NAMALWA (cell line): ENCODE measurements at places on chromosomes 2 and 18.

DNA sequence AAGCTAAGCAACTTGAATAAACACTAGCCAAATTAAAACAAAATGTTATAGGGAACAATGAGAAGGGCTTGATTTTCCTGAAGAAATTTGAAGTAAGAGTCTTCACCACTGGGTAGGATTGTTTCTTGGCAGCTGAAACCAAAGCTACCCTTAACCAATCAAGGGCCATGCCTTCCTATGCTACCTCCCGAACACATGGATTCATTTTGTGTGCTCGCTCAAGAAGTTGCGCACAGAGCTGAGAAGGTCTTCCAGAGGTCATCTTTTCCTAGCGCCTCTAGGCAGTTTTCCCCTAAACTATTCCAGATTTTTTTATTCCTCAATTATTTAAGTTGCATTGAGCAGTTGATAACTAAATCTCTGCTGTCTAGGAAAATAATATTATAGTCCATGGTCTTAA lies 264.6 kb downstream of the RBM43 start:
- no peak for DNase-seq

DNA sequence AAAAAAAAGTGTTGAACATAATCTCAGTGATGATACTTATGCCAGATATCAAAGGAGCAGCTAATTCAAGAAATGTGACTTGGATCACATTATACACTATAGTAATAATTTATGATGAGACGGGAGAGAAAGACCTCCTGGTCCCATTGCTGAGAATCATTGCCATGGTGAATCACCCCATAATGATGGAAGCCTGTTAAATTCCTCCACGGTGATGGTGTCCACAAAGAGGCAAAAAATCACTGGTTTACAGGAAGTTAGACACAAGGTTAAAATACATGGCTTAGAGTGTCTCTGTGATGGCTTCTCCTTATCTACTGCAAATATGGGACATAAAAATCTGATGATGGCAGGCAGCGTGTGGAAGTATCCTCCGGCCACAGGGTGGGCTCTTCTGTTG lies 210.0 kb downstream of the CDH2 start:
- no peak for DNase-seq

DNA sequence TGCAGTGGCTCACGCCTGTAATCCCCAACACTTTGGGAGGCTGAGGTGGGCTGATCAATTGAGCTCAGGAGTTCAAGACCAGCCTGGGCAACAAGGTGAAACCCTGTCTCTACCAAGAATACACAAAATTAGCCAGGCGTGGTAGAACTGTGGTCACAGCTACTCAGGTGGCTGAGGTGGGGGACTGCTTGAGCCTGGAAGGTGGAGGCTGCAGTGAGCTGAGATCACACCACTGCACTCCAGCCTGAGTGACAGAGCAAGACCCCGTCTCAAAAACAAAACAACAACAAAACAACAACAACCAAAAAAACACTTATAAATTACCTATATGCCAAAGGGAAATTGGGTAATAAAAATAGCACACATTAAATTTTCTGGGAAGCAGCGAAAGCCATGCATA lies 141.6 kb downstream of the HDAC4 start:
- DNase-seq, result peak; percentile 21

DNA sequence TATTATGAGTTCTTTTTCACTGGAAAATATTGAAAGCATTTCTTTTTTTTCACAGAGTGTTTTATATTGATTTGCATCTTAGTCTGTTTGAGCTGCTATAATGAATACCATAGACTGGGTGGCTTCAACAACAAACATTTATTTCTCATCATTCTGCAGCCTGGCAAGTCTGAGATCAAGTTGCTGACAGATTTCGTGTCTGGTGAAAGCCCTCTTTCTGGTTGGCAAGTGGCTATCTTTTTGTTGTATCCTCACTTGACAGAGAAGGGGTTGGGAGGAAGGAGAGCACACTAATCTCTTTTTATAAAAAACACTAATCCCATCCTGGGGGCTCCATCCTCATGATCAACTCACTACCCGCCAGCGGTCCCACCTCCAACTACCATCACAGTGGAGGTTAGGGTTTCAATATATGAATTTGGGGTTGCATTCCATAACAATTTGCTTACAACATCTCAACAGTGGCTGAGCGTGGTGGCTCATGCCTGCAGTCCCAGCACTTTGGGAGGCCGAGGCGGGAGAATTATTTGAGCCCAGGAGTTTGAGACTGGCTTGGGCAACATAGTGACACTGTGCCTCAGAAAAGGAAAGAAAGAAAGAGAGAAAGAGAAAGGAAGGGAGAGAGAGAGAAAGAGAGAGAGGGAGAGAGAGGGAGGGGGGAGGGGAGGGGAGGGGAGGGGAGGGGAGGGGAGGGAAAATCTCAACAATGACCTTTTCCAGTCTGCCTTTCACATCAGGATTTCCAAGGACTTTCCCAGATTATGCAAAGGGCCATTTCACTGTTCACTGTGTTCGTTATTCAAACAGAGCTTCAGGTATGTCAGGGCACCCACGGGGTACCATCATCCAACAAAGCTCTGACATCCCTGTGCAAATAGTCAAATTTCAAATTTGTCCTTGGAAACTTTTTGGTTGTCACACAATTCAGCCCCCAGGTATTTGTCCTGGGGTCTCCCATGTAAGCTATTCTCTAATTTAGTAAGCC lies 111.1 kb downstream of the AP1S3 start:
- no peak for DNase-seq
